ENCODE measurements at places on chromosomes 4 and X.
A peak's percentile ranks its signal among the peaks of the same experiment; 100 is the strongest.

- DNase-seq, result no peak
Observed at GRCh38 chr4:65535113-65535512, 135.2 kb downstream of the EPHA5 start.

DNA sequence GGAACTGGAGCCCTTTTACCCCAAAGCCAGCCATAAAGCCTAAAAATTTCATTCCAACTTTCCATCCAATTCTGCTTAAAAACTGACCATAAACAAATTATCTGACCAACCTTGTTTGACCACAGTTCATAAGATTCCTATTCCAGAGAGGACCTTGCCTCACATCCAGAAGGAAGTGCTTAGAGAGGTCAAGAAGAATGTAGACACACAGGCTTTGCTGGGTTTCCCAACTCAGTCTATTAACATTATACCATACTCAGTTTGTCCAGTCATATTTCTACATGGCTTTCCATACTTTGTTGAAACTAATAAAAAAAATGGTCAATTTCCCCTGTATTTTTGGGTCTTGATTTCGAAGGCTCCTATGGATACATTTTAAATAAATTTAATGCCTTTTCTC lies 1522.5 kb downstream of the ARAP2 start:
- DNase-seq, result no peak

DNA sequence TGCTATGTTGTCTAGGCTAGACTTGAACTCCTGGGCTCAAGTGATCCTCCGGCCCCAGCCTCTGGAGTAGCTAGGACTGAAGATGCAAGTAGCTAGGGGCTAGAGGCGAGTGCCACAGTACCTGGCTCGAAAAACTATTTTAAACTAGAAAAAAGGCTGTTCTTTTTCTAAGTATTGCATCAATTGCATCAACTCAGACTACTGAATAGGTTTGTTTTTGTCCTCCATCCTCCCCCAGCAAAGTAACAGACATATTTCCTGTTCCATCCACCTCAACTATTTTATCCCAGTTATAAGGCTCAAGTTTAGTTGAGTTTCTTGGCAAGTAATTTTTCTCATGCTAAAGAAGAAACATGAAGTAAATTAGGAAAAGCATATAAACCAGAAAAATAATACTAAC lies 4.1 kb downstream of the SH3RF1 start:
- DNase-seq, result no peak

DNA sequence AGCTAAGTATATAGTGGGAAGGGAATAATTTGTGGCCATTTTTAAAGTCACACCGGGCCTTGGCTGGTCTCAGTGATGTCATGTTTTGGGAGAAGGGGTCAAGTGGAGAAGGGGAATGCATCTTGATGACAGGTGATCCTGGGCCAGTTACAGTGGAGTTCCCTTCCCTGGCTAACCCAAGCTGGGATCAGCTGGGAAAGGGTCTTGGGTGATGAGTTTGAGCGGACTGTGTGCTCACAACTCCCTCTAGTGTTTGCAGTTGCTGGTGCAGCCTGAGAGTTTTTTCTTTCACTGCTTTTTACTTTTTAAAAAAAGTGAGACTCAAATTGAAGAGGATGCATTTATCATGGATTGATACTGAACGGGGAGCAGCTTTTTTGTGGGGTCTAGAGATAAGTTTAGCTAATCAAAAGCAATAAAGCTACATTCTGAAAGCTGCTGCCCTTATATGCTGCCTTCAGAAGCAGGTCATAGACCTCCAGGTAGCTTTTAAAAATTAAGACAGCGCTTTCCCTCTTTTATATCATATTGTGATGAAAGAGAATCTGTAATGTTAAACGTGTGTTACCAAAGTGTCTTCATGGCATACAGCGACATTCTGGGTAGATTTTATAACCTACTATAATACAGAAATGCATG lies 164.7 kb downstream of the DCLK2 start:
- DNase-seq, result peak; percentile 61

DNA sequence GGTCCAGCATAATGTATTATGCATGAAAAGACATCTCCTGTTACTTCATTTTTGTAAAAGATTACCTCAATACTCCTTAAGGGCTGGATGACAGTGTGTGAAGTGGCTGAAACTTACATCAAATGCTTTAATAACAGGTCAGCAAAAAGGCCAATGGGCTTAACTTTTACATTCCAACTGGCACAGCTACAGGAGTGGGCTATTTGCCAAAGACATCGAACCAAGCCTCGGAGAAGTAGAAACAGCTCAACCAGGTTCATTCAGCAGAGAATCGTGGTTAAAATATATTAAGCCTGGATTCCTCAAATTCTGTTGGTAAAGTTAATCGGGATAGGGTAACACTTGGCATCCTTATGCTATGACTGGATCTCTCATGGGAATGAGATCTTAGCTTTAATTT lies 639.7 kb downstream of the TRIML1 start:
- DNase-seq, result no peak

- no peak for DNase-seq
Observed at GRCh38 chr4:128341634-128342033, 54.0 kb upstream of the PGRMC2 start.

DNA sequence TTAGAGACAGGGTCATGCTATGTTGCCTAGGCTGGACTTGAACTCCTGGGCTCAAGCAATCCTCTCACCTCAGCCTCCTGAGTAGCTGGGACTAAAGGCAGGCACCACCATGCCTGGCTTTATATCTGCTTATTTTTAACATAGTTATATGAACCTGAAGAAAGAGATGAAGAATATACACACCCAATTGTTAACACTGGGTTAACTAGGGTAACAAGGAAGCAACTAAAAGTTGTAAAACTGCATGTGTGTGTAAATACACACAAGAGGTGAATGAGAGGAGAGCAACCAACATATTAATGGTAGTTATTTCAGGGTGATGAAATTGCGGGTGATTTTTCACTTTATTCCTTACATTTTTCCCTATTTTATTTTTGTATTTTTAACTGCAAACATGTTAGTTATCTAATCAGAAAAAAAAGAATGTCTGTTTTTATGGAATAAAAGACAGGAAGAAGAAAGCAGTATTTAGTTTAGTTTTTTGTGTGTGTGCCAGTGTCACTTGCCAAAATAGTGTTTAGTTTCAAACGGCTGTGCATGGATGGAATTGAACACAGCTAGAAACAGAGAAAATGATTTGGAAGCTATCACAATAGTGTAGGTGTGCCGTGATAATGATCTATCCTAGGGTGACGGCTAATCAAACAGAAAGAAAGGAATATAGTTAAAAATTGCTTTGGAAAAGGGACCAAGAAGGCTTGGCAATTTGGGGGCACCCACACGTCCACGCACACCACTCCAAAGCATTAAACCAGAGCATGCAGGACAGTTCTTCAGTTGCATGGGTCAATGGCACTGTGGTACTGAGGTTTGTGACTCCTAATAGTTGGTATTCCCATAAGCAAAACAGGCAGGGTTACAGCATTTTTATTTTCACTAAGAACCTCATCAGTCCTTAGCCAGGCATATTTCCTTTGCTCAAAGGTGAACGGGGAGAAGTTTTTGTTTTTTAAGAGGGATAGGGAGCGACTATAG lies 89.1 kb upstream of the KLHL13 start:
- no peak for DNase-seq

GRCh38 chr4:147128787-147129186 lies 183.1 kb upstream of the TTC29 start:
- no peak for DNase-seq

GRCh38 chr4:2484993-2485392 lies 16.1 kb downstream of the RNF4 start:
- DNase-seq, result peak; percentile 69

GRCh38 chr4:129232589-129233337 lies 136.8 kb downstream of the C4orf33 start:
- DNase-seq, result no peak

GRCh38 chrX:34656842-34657725 lies at the start of gene TMEM47:
TMEM47 (minus strand) TSS chrX:34657285; CDS start chrX:34657029, 256 bp downstream.
- DNase-seq, result peak; percentile 11

DNA sequence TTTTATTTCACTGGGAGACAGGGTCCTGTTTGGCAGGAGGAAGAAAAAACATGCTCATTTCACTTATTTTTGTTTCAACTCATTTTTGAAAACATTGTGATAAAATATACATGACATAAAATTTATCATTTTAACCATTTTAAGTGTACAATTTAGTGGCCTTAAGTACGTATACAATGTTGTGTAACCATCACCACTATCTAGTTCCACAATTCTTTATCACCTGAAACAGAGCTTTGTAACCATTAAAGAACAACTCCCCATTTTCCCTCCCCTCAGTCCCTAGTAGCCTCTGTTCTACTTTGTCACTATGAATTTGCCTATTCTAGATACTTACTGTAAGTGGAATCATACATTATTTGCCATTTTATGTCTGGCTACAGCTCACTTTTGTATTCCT lies 143.8 kb downstream of the GPAT3 start:
- no peak for DNase-seq

- DNase-seq, result peak; percentile 30
Observed at GRCh38 chr4:132646186-132646585, 502.9 kb upstream of the PCDH10 start.

GRCh38 chrX:39823854-39824253 lies 273.9 kb downstream of the BCOR start:
- DNase-seq, result no peak

DNA sequence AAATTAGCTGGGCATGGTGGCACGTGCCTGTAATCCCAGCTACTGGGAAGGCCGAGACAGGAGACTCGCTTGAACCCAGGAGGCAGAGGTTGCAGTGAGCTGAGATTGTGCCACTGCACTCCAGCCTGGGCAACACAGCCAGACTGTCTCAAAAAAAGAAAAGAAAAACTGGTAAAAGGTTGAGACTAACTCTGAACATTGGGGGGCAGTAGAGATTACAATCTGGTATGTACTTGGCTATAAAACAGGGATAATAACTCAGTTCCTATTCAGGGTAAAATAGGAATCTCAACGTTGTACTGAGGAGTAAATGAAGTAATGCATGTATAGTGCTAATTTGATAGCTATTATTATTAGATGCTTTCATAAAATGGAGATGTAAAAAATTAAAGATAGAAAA lies 12.5 kb upstream of the KLF8 start:
- DNase-seq, result no peak

DNA sequence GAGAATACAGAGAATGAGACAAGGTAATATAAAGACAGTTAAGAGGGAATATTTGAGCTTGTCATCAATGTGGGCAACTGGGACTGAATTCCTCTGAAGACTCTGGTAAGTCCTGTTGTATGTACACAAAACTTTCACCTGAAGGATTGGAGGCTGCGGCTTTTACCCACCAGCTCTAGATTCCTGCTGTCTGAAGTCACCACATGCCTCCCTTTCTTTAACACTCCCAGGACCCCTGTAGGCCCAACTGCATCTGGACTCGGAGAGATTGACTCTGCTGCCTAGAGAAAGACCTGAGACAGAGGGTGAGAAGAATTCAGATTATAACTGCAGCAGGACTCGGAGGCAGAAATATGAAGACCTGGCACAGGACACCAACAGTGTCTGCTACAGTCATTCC lies 1048.0 kb downstream of the PDHA2 start:
- DNase-seq, result no peak

DNA sequence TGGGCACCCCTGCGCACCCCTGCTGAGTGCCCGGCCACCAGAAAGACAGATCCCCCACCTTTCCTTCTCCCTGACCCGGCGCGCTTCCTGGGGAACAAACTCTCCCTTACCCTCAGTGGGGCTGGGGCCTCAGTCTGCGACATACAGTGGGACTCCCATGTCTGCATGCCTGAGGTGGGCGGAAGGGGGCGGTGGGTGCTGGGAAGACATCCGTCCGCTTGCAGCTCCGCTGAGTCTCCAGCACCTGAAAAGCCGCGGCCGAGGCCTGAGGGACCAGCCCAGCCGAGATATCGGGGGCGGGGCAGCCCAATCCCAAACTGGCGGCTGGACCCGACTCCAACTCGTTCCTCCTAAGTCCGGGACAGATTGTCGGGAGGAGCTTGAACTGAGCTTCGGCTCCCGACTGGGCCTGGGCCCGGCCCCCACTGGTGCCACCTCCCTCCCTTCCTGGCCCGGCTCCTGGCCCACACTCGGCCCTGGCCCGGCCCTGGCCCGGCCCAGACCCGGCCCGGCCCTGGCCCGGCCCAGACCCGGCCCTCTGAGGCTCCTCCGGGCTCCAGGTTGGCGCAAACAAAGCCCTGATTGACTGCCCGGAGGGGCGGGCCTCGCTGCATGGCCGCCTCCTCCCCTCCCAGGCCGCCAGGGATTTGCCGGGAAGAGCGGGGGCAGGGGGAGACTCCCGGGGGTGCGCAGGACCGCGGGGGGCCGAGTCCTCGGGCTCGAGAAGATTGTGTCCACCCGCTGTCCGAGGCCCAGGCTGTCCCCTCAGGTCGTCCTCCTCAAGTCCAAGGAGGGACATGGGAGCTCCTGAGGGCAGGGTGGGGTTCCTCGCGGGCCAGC lies 877 bp upstream of the SLC16A2 start:
- DNase-seq, result peak; percentile 20

GRCh38 chrX:105126201-105126600 lies 94.3 kb downstream of the TEX13A start:
- no peak for DNase-seq

- no peak for DNase-seq
Observed at GRCh38 chr4:5661237-5661636, 47.1 kb downstream of the EVC2 start.

DNA sequence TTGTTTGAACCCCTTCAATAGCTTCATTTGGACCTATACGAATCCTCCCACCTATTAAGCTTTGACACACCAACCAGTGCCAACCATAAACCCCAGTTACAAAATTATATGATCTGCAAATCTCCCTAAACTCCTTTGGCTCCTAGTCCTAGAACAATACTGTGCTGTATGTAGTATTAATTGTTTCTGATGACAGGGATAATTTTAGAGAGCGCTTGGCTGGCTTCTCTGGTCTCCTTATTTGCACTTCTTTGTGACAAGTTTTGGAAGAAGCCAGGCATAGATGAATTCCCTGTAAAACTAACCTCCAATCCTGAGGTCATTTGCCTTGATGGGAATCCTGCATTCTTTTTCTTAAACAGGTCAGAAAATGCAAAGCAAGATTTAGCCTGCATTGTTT lies 433.0 kb downstream of the PPARGC1A start:
- DNase-seq, result no peak

DNA sequence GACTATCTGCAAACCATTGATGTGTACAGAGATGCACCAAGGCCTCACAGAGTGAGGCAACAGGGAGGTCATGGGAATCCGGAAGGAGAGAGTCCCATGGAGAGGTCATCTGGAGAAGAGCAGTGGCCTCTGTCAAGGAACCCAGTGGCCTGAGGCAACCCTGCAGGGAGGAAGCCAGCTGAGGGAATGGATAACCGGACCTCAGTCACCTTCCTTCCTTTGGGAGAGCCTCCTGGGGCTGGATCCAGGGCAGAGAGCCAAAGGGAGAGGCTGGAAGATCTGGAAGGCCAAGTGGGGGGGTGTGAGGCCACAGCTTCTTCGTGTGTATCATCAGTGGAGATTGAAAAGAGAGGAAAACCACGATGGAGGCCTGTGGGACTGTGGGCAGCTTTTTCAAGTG lies 24.3 kb upstream of the CD38 start:
- no peak for DNase-seq

DNA sequence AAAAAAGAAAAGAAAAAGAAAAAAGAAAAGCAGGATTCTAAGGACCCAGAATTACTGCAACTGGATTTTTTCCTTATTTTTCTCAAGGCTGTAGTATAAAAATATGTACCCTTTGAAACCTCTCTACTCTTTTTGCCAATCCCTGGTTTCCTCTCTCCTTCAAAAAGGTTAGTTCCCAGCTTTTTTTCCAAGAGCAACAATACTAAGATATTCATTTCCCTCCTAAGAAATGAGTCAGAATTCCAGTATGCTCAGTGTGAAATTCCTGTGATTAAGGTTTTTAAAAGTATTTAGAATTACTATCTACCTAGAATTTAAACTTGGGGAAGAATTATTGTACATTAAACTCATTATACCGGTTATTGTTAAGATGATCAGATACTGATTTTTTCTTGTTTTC lies 22.0 kb downstream of the SMIM14 start:
- no peak for DNase-seq
